ENCODE measurements at places on chromosomes 6 and 20.

DNA sequence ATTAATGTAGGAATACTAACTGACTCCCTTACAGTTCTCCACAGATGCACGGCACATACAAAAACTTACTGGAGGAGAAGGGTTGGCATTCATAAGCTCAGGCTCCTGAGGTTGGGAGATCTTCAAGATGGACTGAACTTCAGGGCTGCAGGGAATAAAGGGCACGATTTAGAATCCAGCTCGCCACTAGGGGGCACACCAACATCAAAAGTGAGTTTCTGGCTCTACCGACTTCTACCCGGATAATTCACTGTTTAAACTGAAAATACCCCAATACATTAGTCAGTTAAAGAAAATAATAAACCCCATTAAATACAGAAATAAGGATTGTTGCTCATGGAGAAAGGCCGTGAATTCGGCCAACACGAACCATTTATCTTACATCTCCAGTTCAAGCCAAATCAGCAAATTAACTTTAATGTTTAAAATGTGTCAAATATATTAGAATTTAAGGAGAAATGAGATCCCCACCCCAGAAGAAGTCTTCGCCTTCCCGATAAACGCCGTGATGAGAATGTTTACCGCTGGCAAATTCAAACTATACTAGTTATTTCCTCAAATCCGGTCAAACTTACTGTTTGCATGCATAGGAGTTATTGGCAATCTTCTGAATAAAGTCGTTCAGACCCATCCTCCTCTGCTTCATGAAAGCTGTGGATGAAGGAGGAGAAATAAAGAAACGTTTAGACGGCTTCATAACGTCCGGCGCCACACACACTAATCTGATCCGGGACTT lies 121.7 kb upstream of the SLC2A12 start:
- DNase-seq = peak; percentile 89

GRCh38 chr6:85000001-85000400 lies 235.6 kb upstream of the TBX18 start:
- no peak for DNase-seq

DNA sequence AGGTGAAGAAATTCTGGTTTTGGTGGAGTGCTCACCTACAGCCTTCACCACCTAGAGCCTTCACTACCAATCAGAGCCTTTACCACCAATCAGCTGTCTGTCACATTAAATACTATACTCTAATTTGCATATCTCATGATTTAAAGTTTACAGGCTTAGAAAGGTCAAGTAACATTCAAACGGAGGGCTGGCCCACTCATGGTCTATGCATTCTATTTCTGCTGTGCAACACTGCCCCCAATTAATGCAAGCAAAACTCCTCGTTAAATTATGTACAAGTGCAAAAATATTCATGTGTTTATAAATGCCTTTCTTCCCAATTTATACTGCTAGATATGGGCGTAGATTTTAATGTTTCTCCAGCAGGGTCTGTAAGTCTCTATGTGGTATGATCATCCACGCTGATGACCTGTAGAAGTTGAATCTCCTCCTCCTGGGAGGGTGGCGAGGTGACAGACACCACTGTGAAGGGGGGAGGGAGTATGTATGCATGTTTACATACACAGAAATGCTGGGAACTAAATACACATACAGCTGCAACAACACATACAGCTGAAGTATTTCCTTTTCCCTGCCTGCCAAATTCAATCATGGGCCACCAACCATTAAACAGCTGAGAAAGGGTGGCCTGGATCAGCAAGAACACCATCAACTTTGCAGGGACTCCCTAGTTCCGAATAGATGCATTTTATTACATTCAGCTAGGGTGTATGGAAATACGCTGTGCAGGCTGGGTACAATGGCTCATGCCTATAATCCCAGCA lies 13.1 kb downstream of the RRAGD start:
- no peak for DNase-seq

- DNase-seq = no peak
Observed at GRCh38 chr20:37385659-37386504, 39.9 kb downstream of the SRC start.

GRCh38 chr6:137352859-137353258 lies 133.7 kb upstream of the IFNGR1 start:
- DNase-seq = no peak

GRCh38 chr6:14316651-14317386 lies 199.2 kb downstream of the CD83 start:
- no peak for DNase-seq

DNA sequence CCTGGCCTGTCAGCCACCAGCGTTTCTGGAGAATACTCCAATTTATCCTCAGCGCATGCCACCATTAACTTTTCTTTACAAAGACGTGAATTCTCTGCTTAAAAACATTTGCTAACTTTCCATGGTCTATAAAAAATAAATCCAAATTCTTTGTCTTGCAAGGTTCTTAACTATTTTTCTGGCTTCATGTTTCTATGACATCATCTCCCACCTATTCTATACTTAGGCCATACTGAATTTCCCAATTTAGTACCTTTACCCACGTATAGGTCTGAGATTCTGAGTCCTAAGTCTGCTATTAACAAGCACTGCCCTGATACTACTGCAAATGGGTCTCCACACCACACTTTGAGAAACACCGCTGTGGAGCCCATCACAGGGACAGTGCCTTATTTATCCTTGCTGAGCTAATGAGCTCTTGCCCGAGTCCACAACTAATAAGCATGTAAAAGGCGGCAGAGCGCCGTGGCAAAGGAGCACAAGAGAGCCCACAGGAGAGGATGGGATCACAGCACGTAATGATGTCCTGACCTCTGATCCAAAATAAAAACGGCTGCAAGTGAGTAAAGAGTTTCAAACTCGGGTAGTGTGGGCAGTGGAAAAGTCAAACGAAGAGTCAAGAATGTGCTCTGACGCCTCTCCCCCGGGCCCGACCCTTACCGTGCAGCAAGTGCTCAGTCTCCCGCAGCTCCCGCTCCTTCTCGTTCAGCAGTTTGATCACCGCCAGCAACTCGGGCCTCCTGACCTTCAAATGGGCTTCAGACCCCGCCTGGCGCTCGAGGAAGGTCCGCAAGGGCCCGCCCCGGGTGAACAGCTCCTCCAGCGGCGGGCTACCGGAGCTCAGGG lies 519 bp downstream of the MTRF1L start:
- peak; percentile 40 for DNase-seq

DNA sequence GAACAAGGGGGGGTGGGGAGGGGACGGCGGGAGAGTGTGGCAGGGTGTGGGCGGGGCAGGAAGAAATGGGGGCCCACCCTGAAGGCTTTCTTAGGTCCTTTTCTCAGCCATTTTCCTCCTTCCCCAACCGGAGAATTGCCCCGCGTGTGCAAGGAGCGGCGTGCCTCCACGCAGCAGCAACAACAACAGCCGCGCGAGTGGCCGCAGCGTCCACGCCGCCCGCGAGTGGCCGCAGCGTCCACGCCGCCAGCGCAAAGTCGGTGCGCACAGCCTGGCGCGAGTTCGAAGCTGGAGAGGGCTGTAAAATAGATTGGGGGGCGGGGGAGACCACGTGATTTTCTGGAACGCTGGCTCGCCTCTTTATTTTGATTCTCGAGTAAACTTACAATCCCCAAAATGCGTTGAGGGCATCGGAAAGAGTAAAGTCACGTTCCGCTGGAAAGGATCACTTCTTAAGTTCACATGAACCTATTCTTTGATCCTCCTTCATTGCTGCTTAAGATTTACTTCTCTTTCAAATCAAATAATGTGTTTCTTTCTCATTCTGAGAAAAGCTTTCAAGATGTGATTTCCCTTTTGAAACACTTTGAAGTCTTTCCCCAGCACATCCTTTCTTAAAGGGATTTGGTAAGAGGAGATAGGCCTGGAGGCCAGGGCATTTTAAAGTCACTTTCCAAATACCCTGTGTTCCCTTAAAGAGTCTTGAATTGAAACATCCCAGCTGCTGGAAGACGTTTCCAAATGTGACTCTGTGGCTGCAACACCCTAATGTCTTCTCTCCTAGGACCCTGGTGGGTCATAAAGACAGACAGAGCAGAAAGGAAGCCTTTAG lies 66.7 kb upstream of the ZNF217 start:
- no peak for DNase-seq

GRCh38 chr20:2820084-2820895 lies 4.1 kb downstream of the TMEM239 start:
- no peak for DNase-seq

GRCh38 chr20:51354191-51354768 lies 188.2 kb downstream of the NFATC2 start:
- DNase-seq = no peak

DNA sequence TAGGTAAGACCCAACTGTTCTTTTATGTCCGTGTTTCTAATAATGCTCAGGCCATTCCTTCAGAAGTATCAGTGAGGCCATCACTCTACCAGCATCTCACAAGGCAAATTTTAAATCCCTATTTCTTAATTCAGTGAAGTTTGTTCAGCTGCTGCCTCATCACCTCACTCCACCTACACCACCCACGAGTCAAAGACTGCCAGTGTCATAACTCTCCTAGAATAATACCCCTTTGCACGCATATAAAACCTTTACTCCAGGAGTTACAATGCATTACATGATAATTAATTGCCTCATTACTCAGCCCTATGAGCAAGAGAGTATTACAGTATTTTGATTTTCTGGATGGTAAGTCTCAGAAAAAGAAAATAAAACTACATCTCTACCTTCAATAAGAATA lies 793.6 kb downstream of the TFAP2A start:
- no peak for DNase-seq

Measured in suppressor macrophage (primary cell).